WERI-Rb-1 (cell line): ENCODE measurements at places on chromosomes 12 and 14.

DNA sequence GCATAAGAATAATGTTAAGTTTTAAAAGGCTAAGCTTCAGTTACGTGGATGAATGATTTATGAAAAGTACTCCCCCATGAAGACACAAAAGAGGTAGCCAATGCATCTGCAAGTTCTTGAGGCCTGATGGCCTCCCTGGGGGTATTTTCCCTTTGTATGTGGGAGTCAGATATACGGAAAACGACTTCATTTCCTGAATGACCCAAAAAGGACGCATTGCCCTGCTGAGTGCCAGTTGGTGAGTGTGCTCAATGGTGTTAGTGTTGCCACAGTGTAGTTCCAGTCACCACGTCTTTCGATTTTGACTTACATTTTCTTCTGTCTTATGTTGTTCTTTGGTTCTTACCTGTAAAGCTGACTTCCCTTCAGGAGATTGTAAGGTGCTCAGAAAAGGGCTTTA, 8.0 kb downstream of the ETV6 start:
- DNase-seq = no peak

- DNase-seq = no peak
Observed at GRCh38 chr12:74890237-74890599, 319.4 kb downstream of the KCNC2 start.

GRCh38 chr12:10617863-10618262, 4.5 kb upstream of the MAGOHB start:
- no peak for DNase-seq

GRCh38 chr14:37585101-37585511, 9.9 kb downstream of the FOXA1 start:
- peak; percentile 18 for DNase-seq

GRCh38 chr12:93723568-93723930, 46.4 kb downstream of the CRADD start:
- DNase-seq = no peak

- DNase-seq = no peak
Observed at GRCh38 chr12:13428538-13429265, 232.2 kb downstream of the EMP1 start.

GRCh38 chr14:105247026-105247425, 1.3 kb upstream of the BTBD6 start:
- DNase-seq = no peak

GRCh38 chr12:132323171-132324010, 6.0 kb downstream of the GALNT9 start:
- no peak for DNase-seq

GRCh38 chr12:124582108-124582424, 14.7 kb upstream of the NCOR2 start:
- no peak for DNase-seq

- DNase-seq = no peak
Observed at GRCh38 chr12:48937170-48937569, 11.9 kb upstream of the FKBP11 start.

DNA sequence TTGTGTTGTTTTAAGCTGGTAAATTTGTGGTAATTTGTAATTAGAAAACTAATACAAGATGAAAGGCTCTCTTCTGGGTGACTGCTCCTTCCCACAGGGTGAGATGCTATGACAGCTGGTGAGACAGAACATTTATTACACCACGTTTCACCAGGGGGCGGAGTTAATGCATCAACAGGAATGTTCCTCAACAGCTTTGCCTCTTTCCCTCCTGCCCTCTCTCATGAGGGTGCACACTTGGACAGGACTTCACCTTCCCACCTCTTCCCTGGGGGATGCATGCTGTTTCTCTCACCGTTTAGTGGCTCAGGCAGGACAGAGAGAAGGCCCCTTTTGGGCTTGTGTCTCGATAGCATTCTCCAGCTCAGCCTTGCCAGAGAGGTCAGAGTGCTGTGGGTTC, 13.4 kb upstream of the PPP1R1A start:
- DNase-seq = no peak

GRCh38 chr14:69312608-69313007, 52.6 kb downstream of the GALNT16 start:
- DNase-seq = no peak

- DNase-seq = peak; percentile 21
Observed at GRCh38 chr14:23729720-23730387, 93.7 kb downstream of the DHRS2 start.

DNA sequence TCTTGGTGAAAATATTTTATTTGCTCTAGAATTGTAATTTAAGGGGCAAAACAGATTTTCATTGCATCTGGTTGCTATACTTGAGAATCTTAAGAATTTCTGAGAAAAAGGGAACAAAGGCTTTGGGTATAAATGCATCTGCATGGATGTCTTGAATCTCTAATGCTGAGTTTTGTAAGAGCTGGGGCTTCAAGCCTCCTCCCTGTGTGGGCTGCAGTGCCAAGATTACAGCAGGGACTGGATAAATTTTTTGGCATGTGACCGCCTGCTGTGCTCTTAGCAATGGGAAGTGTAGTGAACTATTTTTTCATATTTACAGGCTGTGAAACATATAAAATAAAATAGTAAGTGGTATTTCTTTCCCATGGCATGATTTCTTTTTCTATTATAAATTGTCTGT, 70.0 kb downstream of the SLC38A6 start:
- DNase-seq = no peak

DNA sequence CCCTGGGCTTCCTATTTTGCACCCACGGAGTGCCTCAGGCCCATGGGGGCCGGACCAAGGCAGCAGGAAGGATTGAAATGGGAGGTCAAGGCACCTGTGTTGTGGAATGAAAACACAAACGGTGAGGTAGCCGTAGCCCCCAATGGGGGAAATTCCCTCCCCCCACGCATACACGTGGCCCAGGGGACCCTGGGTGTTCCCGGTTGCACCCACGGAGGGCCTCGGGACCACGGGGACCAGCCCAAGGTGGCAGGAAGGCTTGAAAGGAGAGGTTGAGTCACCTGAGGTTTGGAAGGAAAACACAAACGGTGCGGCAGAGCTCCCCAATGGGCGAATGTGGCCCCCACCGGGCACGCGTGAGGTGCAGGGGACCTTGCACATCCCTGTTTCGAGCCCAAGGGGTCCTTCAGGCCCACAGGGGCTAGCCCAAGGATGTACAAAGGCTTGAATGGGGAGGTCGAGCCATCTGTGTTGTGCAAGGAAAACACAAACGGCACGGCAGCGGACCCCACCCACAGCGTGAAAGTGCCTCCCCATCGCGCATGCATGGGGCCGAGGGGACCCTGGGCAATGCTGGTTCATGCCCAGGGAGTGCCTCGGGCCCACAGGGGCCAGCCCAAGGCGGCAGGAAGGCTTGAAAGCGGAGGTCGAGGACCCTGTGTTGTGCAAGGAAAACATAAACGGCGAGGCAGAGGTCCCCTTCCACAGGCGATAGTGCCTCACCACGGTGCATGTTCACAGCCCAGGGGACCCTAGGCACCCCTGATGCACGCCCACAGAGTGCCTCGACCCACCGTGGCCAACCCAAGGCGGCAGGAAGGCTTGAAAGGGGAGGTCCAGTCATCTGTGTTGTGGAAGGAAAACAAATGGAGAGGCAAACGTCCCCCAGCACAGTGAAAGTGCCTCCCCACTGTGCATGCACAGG, 376.7 kb downstream of the ALG10 start:
- no peak for DNase-seq

DNA sequence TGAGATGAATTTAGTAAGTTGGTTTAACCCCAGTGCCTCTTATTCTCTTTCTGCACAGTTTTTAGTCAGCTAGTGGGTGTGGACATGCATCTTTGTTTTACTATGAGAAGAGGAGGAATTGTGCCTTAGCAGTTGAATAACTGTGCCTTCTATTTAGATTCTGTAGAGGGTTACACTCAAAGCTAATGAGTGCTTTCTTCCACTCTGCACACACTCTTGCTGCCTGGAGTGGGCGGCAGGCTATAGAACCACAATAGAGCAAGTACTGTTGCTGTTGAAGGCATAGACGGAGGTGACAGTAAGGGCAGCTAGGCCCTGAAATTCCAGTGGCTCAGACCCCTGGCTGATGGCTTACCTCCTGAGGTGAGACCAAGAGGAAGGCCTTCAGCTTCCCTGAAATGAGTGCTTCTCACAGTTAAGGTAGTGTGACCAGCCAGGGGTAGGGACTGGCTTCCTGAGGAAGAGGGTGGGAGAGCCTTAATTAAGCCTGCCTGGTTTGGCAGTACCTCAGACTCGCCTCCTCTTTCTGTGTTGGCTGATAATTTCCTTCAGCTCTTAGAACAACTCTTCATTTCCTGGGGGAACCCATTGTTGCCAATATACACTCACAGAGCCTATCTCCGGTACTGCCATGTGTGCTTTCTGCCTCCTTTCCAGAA, 24.7 kb downstream of the SUSD6 start:
- DNase-seq = no peak

- no peak for DNase-seq
Observed at GRCh38 chr14:86510491-86510890, 980.5 kb downstream of the FLRT2 start.

DNA sequence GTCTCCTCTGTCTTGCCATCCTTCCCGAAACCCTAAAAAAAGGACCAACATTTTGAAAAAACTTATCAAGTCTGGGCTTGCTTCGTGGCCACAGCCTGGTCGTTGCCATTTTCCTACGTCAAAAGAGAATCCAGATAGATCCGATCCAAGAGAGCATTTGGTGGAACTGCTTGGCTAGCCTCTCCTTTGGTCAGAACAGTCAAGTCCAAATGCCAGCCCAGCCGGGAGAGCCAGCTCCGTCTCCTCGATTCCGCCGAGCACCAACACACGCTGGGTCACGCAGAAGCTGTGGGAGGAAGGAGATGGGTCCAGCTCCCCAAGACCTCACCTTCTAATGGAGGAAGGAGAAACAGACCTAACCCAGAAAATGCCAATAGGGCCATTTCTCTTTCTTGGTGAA, 9.3 kb upstream of the PRIMA1 start:
- no peak for DNase-seq

DNA sequence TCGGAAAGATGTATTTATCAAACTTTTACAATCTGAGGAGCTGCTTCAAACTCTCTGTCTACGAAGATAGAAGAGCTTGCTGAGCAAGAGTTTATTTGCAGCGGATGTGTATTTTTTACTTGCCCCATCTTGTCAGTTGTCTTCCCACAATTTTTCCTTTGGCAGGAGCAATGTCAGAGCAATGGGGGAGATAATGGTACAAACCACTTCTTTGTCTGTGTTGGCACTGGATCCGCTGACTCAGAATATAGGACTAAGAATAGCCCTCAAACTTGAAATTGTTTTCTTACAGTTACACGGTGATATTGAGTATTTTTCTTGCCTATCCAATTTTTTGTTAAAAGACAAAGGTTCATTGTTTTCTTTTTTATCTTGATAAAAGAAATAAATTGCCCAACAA, 27.6 kb downstream of the HELB start:
- no peak for DNase-seq

- DNase-seq = no peak
Observed at GRCh38 chr12:128088926-128089325, 178.0 kb upstream of the TMEM132C start.

DNA sequence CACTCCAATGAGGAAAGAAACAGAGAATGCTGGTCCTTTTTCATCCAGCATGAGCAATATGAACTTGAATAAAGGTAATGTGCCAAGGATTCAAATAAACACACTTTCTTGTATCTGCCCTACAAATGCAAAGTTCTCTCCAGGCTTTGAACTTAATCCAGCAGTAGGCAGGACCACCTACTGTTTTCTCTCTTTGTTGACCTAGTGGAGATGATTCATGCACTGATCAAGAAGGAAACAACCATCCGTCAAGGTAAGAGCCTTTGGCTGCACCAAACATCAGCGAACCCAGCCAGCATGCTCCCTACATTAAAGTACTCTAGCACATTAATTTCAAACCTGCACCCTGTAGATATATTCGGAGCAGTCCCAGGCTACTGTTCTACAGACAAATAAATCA, 489.3 kb downstream of the GALC start:
- no peak for DNase-seq

DNA sequence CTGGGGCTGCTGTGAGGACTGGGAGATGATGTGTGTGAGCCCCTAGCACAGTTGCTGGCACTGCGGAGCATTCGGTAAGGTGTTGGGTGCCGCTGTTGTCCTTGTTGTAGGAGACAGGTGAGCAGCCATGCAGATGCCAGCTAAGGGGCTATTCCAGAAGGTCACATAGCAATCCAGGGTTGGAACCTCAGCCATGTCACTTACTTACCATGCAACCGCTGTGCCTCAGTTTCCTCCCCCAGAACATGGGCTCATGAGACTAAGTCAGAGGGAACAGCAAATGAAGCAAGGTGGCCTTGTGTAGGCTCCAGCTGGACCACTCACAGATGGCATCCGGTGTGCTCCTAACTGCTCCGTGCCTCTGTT, 13.2 kb downstream of the DTX1 start:
- no peak for DNase-seq

DNA sequence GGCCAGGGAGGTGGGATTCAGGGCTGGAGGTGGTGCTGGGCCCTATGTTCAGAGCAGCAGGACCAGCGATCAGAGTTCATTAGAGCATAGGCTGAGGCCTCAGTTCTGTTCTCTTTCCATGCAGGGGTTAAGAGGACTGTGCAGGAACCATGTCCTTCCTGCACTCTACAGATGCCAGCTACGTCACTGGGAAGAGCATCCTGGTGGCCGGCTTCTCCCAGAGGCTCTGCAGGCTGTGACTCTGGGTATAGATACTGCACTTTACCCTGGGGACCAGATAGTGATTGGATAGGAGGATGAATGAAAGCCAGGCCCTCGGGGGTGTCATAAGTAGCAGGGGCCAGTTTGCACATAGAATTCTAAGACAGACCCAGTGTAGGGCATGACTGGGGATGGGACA, 92.6 kb downstream of the DHRS2 start:
- DNase-seq = no peak

DNA sequence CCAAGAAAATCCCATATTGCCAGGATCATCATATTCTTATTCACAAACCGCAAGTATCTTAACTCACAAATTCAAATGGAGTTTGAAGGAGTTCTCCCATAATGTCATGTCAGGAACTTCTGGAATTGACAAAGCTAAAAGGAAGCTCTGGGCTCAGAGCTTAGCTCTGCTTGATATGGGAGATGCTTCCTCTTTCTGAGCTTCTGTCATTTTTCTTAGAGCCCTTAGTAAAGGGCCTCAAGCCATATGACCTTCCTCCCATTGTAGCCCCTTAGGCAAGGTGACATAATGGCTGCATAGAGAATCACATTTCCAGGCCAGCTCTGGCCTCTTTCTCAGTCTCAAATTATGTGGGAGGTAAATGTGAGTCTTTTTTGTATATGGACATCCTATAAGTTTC, 40.9 kb downstream of the SLC4A8 start:
- no peak for DNase-seq

- no peak for DNase-seq
Observed at GRCh38 chr14:102342238-102342637, 20.5 kb downstream of the CINP start.

DNA sequence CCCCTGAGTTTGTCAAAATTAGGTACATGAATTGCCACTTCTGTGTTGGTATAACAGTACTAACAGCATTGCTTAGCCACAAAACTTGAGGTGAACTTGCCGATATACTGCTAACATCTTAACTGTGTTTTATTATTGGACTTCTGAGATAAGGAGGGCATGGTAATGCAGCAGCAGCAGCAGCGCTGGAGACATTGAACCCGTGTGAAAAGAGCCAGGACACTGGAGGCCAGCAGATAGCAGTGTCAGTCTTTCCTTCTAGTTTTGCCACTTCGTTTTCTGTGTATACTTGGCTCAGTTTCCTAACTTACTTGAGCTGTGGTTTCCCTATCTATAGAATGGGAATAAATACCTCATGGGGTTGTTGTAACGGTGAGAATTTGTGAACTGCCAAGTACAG, 82.7 kb downstream of the KTN1 start:
- DNase-seq = no peak

GRCh38 chr12:48151103-48151771, 6.1 kb downstream of the ASB8 start:
- DNase-seq = no peak

- DNase-seq = no peak
Observed at GRCh38 chr12:25942709-25943108, 15.8 kb upstream of the RASSF8 start.

- DNase-seq = no peak
Observed at GRCh38 chr12:117350140-117350539, 11.3 kb downstream of the NOS1 start.
